ENCODE measurements at places on chromosomes 16 and 17.

- no peak for DNase-seq
These were observed 16.8 kb downstream of the PIEZO1 start for GRCh38 chr16:88768071-88768783.

GRCh38 chr17:77373299-77374169 is 232.8 kb downstream of the SEC14L1 start:
- DNase-seq = no peak

GRCh38 chr16:12674071-12674470 is 129.6 kb downstream of the CPPED1 start:
- no peak for DNase-seq

- DNase-seq = peak; percentile 88
These were observed at the start of the genes INCA1 and KIF1C for GRCh38 chr17:4997302-4998026. Gene INCA1 (minus strand): TSS chr17:4997522. CDS start chr17:4994437, 3,085 bp downstream. Gene KIF1C (plus strand): TSS chr17:4997950. CDS start chr17:5000247, 2,297 bp downstream.

DNA sequence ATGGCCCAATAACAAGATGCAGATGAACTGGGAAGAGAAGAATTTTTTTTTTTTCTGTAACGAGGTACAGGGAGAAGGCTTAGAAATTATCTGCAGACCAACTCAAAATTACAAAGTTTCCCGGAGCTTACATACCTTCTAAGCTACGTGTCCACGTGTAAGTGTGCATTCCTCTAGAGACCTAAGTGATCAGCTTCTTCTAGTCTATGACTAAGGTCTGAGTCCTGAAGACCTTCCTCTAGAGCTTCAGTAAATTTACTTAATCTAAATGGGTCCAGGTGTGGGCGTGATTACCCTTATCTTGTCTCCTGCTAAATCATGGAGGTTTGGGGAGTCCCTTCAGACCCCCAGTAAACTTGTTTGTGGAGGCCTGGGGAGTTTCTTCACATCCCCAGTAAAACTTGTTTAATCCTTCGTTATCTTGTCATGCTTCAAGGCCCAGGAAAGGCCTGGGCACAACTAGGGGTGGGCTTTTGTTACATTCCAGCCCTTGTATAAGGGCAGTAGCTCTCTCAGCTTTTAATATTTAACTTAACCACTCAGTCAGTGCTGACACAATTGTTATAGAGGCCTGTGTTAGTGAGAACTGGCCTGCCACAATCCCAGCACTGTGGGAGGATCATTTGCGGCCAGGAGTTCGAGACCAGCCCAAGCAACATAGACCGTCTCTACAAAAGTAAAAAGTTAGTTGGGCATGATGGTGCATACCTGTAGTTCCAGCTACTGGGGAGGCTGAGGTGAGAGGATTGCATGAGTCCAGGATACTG is 342.3 kb downstream of the SNX29 start:
- DNase-seq = no peak

DNA sequence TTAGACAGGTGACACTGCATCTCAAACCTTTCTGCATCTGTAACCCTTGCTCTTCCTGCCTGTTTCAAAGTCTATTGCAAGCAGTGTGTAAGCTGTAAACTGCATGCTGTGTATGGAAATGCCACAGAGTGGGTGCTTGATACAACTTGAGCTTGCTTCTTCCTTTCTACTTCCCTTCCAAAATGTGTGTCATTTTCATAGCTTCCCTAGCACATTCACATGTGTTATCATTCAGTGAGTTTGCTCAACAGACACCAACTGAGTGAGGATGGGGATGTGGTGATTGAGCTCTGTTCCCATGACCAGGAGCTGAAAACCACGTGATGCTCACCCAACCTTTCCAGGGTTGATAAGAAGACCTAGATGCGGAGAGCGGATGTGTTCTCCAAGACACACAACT is 111.1 kb downstream of the VAT1L start:
- DNase-seq = no peak

DNA sequence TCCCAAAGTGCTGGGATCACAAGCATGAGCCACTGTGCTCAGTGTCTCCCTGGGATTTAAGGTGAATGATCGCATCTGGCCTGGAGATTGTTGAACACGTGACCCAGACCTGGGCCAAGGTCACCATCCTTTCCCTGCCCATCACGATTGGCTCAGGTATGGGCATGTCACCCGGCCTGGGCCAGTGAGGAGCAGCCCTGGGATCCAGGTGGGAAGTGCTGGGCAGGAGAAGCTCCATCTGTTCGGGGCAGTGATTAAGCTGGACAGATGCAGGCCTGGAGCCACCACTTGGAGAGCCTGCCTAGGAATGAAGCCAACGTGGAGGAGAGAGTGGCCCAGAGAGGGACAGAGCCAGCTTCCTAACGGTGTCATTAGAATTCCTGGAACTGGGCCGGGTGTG is 6.8 kb downstream of the LAT start:
- no peak for DNase-seq

DNA sequence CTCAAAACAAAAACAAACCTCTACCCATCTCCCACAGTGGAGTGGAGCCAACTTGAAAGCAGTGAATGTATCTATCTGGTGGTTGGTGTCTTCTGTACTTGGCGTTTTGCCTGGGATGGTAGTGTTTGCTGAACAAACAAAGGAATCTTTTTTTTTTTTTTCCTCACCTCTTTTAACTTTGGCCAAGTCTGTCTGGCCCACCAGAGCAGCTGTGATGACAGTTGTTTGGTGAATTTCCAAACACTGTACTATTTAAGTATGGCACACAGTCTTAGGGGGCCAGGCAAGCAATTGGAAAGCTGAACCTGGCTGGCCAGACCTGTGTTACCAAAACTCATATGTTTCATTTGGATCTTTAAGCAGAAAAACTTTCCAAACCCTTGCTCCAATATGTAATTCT is 101.8 kb upstream of the CDH13 start:
- DNase-seq = no peak

DNA sequence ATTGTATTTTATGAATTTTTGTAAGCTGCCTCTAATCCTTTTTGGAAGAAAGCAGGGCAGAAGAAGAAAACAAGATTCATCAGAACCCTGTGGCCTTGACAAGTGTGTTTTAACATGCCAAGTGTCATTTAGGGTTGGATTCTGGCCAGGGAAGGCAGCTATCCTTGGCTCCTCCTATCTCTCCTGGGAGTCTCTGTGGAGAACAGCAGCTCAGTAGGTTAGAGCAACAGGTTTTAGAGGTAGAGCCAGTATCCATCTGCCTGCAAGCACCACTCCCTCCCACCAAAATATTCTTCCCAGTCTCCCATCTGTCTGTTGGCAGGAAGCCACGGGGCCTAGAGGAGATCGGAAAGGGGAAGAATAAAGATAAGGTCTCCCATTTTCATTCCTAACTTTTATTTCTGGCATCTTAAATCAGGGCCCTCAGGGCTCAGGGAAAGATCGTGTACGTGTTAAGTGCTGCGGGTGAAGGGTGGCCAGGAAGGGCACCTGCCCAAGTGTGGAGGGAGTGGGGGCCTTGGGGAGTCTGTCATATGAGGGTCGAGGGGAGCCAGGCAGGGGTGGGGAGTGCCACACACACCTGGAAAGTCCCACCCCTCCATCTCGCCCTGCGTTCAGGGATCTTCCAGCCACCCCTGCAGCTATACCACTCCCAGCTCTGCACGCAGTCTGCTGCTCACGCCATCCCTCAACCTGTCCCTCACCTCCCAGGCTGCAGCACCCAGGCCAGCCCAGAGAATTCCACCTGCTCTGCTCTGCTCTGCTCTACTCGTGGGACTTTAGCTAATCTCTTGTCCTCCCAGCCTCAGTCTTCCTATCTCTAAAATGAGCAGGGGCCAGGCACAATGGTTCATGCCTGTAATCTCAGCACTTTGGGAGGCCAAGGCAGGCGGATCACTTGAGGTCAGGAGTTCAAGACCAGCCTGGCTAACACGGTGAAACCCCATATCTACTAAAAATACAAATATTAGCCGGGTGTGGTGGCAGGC is 17.1 kb upstream of the CPSF4L start:
- no peak for DNase-seq

GRCh38 chr17:15194859-15195277 is 70.3 kb downstream of the PMP22 start:
- no peak for DNase-seq

DNA sequence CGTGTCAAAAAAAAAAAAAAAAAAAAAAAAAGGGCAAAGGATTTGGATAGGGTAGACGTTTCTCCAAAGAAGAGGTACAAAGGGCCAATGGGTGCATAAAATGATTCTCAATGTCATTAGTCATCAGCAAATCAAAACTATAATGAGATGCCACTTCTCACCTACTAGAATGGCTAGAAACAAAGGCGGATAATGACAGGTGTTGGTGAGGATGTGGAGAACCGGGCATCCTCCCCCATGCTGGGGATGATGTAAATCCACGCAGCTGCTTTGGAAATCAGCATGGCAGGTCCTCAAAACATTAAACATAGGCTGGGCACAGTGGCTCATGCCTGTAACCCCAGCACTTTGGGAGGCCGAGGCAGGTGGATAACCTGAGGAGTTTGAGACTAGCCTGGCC is 9.4 kb downstream of the ITGAX start:
- DNase-seq = no peak

GRCh38 chr16:30376461-30376902 is 1.9 kb downstream of the MYL11 start:
- DNase-seq = no peak

DNA sequence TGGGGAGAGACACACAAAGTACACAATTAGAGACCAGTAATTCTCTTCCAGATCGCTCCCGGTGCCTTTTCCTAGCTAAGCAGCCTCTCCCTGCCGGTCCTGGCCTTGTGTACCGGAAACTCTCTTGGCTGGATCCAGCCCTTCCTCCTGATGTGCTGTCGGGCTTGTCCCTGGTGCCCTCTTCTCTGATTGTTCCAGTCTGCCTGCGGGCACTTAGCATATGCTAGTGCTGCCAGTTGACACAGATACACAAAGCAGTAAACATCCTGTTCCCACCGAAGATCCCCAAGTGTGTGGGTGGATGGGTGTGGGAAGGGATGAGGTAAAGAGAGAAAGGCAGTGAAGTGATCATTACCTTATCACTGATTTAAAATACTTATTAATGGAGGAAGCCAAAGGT is 9.7 kb downstream of the HS3ST3B1 start:
- no peak for DNase-seq

DNA sequence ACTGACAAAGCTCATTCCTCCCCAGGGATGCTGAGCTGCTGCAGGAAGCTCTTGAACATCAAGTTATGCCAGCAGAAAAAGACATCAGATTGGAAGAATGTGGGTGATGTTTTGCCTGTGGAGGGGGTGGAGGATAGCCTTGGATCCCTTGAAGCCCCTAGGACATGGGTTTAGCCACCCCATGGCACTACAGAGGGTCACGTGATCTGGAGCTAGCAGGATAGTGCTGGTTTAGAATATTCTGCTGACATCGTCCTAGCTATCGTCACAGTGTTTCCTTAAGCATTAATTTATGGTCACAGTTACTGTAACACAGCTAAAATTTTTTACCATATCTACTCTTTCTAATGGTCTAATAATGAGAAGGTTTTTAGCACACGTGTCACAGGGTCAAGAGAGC is 20.2 kb upstream of the MON1B start:
- no peak for DNase-seq

GRCh38 chr16:17396762-17397498 is 73.8 kb downstream of the XYLT1 start:
- DNase-seq = no peak

DNA sequence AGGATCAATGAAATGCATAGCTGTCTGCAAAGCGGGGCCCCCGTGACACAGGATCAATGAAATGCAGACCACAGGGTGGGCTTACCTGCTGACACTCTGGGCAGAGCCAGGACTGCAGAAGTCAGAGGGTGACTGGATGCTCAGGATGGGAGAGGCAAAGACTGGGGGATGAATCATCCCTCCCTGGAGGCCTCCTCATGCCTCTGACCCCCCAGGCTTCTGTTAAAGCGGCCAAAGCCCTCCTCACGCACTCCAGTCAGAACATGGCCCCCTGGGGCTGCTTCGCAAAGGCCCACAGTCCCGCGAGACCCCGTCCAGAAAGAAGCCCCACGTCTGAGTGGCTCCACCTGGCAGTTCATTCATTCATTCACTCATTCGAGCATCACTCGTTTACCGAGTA is 38.4 kb upstream of the FOXF1 start:
- no peak for DNase-seq

DNA sequence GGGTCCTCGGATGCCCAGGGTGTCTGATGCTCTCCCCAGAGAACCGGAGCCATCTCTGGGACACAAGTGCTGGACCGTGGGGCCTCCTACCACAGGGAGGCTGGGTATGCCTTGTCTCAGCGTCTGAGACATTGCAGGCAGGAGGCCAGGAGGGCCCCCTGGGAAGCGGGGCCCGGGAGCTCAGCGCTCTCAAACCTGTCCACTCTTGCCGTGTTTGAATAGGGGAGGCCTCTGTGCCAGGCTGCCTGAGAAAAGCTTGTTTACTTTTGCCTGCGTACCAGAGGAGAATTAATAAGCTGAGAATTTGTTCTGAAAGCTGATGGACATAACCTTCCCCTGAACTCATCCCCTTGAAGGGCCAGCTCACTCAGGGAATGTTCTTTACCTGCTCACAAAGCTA is 163.8 kb downstream of the NTN1 start:
- no peak for DNase-seq

- no peak for DNase-seq
These were observed 42.8 kb downstream of the MEAK7 start for GRCh38 chr16:84461413-84462295.

Data from renal cortex interstitium (tissue), 15 donors.